ENCODE measurements at places on chromosomes 2 and 18.

DNA sequence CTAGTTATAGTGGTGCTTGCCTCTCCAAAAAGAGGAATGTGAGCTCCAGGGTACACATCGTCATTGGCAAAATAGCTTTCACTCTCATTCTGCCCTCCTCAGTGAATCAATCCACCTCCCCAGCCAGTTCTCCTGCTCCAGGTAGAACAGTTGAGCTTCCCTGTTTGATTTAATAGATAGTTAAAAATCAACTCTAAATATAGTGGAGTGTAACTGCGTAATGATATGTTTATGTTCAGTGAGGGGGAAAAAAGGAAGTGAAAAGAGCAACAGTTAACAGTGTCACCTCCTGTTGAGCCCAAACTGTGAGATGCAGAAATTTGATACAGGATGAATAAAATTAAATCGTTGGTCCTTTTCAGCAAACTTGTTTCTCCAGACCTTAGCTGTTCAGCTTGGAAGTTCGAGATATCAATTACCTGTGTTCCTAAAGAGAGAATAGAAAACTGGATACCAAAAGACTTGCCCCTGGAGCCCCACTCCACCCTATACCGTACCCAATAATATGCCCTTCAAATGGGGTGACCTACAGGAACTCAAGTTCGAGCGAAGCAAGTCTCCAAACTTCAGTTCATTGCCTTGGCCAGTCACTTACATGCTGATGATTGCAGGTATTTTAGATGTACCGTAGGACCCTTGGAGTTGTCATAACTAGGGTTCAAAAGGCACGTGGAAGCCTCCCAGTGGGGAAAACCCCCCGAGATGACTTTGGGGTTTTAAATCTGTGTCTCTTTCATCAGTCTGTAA is 708.4 kb downstream of the RNF144A start:
- no peak for DNase-seq

DNA sequence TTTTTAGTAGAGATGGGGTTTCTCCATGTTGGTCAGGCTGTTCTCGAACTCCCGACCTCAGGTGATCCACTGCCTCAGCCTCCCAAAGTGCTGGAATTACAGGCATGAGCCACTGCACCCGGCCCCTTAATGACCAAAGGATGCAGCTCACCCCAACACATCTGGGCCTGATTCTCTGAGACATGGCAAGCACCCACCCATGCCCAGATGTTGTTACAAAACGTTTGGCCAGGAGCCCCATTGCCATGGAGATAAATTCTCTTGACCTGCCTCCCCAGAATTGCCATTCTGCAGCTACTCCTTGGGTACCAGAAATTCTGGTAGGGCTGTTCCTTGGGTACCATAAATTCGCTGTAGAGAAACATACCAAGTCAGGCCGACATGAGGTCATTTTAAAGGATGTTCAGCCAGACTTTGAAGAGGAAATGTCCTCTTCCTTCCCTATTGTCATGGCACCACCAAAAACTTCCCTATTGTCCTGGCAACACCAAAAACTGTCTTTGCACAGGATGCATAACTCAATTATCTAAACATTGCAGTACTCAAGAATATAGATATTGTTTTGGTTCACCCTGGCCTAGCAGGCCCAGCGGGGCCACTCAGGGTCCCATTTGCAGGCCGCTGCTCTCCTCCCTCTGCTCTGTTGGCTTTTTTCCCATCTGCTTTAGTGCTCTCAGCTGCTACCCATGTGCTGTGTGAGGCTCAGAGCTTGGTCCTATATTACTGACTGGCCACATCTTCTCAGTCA is 160.9 kb upstream of the TTC39C start:
- no peak for DNase-seq

DNA sequence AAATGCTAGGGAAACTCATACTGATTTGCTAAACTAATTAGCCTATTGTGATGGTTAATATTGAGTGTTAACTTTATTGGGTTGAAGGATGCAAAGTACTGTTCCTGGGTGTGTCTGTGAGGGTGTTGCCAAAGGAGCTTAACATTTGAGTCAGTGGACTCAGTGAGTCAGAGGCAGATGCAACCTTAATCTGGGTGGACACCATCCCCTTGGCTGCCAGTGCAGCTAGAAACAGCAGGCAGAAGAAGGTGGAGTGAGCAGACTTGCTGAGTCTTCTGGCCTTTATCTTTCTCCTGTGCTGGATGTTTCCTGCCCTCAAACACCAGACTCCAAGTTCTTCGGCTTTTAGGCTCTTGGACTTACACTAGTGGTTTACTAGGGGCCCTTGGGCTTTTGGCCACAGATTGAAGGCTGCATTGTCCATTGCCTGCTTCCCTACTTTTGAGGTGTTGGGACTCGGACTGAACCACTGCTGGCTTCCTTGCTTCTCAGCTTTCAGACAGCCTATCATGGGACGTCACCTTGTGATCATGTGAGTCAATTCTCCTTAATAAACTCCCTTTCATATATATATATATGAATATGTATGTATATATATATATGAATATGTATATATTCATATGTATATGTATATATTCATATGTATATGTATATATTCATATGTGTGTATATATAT is 69.7 kb downstream of the RPRM start:
- no peak for DNase-seq

GRCh38 chr2:132654968-132655367 is 15.0 kb downstream of the LYPD1 start:
- DNase-seq: no peak

DNA sequence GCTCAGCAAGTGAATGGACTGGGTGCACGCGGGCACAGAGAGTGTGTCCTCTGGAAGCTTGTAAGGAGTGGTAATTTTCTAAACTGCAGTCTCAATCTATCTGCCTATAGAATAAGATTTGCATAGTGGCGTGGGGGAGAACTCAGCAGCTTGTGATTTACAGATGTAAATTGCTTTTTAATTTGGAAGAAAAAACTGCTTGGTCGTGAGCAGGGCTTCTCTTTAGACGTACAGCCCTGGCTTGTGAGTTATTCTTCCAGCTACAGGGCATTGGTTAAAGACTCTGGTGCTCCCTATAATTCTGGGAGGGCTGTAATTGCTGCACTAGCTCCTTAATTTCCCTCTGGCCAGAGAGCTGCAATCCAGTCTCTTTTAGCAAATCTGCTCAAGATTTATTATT is 84.9 kb downstream of the MARCO start:
- DNase-seq: no peak

DNA sequence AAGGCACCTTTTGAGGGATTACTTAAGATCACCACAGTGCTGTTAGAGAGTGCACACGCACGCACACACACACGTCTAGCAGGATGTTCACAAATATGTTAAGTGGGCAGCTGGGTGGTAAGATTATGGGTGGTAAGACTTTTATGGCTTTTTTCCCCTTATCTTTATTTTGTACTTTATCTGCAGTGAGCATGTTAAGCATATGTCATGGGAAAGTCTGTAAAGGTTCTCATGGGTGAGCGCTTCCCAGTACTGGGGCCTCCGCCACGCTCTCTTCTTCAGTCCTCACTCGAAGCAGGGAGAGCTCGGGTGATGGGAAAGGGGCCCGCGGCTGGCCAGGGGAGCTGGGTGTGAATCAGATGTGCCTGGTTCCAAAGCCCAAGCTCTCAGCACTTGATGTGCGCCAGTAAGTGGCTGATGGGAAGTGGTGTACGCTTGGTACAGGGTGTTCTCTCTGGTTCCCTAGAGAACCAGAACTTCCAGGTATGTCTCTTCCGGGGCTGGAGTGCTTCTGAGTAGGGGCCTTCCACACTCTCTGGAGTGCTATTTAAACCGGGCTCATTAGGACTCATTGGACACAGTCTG is 83.9 kb upstream of the YWHAQ start:
- DNase-seq: no peak

DNA sequence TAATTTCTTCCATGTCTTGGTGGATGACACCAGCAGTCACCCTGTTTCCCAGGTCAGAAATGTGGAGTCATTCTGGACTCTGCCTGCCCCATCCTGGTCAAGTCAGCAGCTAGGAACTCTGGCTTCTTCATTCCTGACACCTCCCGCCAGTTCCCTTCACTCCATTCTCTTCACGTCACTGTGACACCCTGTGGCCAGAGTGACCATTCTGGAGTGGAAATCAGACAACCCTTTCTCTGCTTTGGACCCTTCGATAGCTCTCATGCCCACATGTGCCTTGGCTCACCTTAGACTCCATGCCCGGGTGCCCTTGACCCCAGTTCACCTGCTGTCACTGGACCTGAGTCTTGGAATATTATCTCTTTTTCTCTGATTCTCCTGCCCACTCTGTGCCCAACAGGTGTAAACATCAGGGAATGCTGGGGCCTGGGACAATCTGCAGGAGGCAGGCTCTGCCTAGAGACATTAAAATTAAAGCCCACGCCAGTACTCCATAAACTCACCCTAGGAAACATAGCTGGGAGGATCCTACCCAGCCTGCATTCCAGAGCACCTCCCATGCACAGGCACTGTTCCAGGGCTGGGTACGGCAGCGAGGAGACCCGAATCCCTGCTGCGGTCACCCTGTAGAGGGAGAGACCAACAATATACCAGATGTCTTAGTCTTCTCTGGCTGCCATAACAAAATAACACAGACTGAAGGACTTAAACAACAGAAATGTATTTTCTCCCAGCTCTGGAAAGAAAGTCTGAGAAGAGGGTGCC is 41.1 kb upstream of the FAHD2A start:
- no peak for DNase-seq

- DNase-seq: no peak
Observed at GRCh38 chr2:60899230-60899891, 18.0 kb downstream of the REL start.

DNA sequence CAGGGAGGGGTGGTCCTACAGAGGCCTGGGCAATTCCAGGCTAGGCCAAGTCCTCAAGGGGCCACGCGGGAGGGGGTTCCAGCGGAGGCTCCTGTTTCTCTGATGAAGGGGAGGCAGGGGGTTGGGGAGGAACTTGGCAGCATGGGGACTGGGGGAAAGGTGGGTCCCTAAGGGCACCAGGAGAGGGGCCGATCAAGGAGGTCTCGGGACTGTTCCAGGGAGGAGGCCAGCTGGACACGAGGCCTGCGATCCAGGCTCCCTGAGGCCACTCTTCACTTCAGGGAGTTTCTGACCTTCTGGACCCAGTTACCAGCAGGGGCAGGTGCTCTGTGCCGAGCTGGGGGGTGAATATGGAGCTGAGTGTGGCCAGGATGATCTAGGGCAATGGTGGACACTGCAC is 71.5 kb downstream of the ASB1 start:
- DNase-seq: no peak

GRCh38 chr2:201854221-201854801 is 48.0 kb downstream of the CDK15 start:
- DNase-seq: no peak

DNA sequence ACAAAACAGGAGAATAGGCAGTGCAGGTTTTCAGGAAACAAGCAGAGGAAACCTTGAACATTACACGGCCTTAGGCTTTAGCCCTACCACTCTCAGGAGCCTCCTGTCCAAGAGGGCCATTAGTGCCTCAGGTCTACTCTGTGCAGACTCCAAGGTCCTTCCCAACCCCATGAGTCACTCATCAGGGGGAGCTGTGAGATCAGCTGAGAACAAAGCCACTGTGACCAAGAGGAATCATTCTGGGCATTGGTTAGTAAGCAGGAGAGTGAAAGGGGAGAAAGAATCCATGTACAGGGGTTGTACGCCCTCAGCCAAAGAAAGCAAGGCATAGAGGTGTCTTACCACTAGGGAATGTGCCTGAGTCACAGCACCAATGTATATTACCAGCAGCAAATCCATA is 680.3 kb downstream of the DPP10 start:
- DNase-seq: no peak

DNA sequence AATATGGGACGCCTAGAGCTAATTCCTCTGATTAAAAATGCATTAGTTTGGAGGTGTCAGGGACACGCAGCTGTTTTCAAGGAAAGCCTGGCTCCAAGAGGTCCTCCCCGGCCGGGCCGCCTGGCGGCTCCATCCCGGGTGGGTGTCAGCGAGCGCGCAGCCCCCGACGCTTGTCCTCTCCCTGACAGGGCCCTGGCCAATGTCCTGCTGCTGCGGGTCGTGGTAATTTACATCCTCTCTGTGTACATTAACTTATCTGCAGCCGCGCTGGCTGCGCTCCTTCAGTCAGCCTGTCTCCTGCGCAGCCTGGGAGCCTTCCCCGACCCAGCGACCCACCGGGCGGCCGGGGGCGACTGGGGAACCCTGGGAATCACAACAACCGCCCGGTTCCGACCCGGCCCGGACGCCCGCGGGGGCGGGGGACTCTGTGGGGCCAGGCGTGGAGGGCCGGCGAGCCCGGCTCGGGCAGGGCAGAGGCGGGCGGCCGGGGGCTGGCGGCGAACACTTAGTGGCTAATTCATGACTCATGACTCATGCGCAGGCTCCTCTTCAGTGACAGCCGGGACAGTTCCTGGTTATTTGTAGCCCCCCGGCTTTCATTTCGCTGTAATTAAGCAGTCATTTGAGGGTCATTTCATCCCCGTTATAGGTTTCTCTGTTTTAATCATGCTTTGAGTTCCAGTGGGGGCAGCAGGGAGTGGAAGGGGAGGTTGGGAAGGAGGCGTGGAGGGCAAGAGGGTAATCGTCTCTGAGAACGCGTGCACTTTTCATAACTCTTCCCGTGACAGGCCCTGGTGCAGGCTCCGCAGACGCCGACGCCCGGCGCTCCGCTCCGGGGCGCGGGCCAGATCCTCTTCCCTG is 141.9 kb upstream of the CTAGE1 start:
- DNase-seq: no peak

DNA sequence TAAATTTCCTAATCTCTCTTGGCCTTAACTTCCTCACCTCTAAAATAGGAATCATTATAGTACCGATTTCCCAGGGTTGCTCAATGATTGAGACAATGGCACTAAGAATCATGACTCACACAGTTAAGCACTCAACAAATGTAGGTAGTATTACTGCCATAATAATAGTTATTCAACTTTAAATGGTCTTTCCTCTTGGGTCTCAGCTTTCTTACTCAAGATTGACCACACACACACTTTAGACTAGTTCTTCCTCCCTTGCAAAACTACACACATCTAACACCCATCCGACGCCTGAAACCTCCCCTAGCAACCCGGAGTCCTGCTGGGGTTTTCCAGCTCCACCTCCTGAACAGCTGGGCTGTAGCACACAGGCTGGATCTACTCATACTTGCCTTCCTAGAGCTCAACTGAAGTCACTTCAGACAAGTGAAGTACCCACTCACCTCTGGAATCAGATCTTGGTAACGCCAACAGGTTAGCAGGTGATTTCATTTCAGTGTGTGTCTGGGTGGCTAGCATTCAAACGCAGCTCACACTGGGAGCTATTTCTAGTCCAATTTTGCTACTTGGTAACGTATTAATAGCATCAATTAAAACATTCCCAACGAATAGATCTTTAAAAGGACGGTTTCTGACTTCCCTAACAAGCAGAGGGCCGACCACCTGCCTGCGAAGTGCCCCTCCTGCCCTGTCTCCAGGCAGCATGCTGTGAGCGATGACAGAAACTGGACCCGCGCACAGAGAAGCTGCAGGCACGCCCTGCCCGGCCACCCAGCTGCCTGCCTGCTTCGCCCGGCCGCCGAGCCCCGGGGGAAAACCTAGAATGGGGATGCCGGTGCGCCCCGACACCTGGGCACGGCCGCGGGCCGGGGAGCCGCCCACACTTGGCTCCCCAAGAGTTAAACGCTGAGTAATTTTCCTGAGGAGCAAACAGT is 1.1 kb downstream of the UXS1 start:
- DNase-seq: peak; percentile 21

- no peak for DNase-seq
Observed at GRCh38 chr18:13640266-13640860, 86.0 kb downstream of the FAM210A start.
